ENCODE measurements at places on chromosomes 7 and 10.

DNA sequence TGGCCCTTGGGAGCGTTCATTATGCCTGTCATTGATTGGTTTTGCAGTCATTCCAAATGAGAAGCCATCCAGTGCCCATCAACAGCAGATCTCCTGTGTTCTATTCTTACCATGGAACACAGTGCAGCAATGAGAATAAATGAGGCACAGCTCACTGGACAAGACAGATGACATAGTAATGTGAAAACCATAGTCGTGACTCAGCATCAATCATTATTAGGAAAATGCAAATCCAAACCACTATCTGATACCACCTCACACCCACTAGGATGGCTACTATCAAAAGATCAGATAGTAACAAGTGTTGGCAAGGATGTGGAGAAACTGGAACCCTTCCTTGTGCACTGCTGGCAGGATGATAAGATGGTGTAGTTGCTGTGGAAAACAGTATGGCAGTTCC, 144.7 kb downstream of the ARHGAP22 start:
- no peak for DNase-seq

- no peak for DNase-seq
Measured at GRCh38 chr7:136870866-136871487, 2.5 kb downstream of the CHRM2 start.

DNA sequence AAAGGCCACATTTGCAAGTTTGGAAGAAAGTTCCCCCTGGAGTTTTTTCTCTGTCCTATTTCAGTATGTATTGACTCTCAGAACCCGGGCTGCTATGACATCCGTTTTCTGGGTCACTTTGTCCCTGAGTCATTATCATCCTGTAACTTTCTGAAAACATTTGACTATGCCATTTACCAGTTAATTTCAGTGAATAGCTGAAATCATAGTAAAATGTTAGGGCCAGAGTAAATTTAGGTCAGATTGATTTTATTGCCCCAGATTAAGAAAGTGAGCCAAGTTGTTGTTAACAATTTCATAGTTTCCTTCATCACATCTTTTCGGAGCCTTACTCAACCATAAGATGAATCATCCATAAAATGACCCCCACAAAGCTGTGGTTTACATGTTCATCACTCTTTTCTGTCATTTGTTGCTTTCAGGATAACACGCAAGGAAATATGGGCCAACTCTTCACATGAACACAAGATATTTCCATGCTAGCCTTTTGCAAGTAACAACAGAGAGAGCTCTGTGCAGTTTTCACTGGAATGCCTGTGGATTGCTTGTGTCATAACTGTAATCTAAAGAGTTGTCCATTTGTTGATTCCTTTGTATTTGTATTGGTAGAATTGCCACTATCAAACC, 3.9 kb upstream of the MACC1 start:
- no peak for DNase-seq

- DNase-seq = no peak
Measured at GRCh38 chr7:116530107-116530820, 5.4 kb downstream of the CAV1 start.

DNA sequence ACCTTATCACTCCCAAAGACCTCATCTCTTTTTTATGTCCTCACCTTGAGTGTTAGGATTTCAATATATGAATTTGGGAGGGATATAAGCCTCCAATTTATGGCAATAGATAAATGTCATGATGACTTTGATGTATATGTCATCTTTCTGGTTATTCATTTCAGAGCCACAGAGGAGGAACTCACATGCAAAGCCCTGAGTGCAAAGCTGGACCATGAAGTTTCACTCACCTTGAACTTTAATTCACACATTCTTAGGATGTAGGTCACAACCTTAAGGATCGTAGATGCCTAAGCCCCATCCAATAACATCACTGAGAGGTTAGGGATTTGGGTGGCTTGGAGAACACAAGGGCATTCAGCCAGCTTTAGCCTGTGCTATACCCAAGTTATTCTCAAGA, 81.9 kb upstream of the ZPBP start:
- no peak for DNase-seq

- no peak for DNase-seq
Measured at GRCh38 chr7:111074071-111074747, 16.7 kb upstream of the LRRN3 start.

DNA sequence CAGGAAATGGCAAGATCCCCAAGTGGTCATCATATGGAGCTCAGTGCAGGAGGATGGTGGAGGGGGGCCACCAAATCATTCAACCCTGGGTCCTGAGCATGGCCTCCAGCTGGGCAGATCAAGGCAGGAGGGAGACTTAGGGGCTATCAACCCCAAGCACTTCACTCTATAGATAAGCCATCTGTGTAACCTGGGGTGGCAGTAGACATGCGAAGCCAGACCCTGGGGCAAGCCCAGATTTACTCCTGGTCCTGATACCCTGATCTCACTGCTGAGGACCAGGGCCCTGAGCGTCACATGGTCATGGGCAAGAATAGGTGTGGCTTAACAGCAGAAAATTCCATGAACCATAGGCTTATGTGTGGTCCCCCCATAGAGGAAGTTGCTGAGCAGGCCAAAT, 173.0 kb upstream of the ADCY1 start:
- no peak for DNase-seq

DNA sequence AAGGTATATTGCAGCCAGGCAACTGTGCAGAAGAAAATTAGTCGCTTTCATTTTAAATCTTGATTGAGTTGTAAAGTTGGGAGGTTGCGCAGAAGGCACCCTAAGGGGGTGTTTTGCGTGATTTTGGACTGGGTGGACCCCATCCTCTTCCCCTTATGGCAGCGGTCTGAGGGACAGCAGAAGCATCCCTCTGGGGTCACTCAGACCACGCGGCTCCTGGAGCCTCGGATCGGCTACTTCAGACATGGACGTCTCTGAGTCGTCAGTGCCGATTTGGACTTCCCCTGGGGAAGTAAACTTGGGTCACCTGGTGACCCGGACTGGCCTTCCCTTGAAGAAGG, 639.0 kb upstream of the DPP6 start:
- no peak for DNase-seq

GRCh38 chr7:135389971-135390370, 119.9 kb downstream of the CNOT4 start:
- no peak for DNase-seq

DNA sequence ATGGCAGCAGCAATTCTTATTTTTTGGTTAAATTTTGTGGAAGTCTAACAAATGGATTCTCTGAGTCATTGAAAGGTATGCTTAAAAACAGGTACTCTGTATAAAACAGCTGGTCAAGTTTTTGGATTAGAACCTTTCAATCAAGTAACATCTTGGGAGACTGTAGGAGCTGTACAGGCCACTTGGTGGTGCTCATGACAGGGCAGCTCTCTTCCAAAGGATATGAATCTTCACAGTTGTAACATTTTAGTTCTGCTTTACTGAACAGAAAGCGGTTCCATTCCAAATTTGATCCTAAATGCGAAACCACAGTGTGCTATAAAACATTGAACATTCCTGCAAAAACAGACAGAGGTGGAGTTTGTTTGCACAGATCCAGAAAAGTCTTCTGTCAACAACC, 44.5 kb upstream of the AGR3 start:
- DNase-seq = no peak

GRCh38 chr7:157635148-157635500, 298.3 kb downstream of the DNAJB6 start:
- no peak for DNase-seq

DNA sequence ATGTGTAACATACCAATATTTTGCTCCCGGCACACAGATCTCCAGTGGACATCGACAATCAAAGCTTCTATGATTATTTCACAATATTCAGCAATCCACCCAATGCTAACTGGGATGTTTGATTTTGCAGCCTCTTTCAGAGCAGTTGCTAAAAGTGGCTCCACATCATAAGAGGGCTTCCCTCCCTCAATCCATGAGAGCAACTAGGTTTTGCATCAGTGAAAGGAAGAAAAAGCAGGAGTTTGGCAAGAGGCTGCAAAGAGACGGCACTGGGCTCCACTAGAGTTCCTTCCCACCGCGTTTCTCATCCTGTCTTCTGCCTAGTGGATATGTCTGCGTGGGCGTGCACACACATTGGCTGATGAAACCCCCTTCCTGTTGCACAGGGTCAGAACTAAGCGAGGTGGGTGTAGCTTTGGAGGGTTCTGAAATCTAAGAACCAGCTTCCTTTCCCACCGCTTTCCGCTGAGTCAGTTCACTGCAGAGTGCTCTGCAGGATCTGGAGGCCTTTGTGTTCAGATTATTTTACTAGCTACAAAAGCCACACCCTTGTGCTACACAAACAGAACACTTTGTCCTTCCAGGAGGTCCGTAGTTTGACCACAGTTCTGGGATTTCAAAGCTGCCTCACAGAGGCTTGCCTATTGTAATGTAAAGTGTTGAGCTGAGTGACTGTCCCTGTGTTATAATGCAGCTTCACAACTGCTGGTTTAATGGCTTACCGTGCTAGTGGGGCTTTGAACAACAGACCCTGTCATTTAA, 28.1 kb downstream of the ARL4A start:
- no peak for DNase-seq

DNA sequence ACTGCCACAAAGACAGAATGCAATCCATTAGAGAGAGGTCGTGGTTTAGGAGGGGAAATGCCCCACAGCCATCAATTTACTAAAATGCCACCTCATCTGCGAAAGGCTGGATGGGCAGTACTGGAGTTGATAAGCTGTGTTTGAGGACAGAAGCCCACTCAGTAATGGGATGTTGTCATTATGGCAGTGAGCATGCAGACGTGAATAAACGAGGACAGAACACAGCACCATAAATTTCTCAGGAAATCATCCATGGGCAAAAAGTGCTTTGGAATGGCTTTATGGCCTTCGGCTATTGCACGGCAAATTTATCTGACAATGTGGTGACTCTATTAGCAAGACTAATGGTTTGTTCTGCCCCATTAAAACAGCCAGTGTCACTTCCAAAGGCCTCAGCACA, 15.9 kb upstream of the C10orf53 start:
- DNase-seq = no peak

GRCh38 chr7:37149051-37149772, 299.5 kb downstream of the ELMO1 start:
- peak; percentile 62 for DNase-seq

GRCh38 chr10:71635867-71636266, 83.7 kb downstream of the C10orf105 start:
- DNase-seq = no peak

- DNase-seq = no peak
Measured at GRCh38 chr7:122038904-122039303, 105.1 kb downstream of the AASS start.

- DNase-seq = no peak
Measured at GRCh38 chr10:125591886-125592285, 91.1 kb downstream of the TEX36 start.

- DNase-seq = no peak
Measured at GRCh38 chr7:45212606-45213005, 55.0 kb downstream of the RAMP3 start.

DNA sequence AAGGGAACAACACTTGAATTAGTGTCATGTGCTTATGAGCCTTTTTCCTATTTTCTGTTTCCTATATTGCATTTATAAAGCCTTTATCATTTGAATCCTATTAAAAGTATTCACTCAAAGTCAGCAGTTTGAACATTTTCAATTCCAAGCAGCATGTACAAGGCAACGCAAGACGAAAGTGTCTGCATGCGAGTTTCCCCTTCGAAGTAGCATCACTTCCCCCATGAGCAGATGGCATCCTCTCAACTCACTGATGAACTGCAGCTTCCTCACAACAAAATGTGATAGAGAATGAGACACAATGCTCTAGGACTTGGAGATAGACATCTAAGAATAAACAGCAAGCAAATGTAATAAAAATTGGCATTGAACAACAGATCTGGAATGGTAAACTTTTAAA, 270.7 kb downstream of the PRPF18 start:
- no peak for DNase-seq

DNA sequence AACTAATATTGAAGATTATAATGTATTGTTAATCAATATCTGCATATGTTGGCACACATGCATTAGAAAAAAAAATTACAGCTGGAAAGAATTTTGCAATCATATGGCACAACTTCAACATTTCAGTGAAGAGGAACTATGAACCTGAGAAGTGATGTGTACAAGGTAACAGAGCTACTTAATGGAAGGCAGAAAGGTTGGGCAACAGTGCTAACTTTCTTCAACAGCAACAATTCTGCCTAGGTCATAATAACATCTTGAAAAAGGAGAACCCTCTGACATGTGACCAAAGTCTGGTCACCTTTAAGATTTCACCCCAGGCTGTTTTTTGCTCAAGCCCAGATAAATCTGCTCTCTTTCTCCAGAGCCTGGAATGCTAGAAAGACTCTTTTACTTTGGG, 47.9 kb upstream of the SKAP2 start:
- DNase-seq = no peak

- DNase-seq = no peak
Measured at GRCh38 chr10:1074748-1075308, 18.6 kb downstream of the WDR37 start.

GRCh38 chr7:116802746-116803152, 59.6 kb upstream of the CAPZA2 start:
- DNase-seq = no peak

DNA sequence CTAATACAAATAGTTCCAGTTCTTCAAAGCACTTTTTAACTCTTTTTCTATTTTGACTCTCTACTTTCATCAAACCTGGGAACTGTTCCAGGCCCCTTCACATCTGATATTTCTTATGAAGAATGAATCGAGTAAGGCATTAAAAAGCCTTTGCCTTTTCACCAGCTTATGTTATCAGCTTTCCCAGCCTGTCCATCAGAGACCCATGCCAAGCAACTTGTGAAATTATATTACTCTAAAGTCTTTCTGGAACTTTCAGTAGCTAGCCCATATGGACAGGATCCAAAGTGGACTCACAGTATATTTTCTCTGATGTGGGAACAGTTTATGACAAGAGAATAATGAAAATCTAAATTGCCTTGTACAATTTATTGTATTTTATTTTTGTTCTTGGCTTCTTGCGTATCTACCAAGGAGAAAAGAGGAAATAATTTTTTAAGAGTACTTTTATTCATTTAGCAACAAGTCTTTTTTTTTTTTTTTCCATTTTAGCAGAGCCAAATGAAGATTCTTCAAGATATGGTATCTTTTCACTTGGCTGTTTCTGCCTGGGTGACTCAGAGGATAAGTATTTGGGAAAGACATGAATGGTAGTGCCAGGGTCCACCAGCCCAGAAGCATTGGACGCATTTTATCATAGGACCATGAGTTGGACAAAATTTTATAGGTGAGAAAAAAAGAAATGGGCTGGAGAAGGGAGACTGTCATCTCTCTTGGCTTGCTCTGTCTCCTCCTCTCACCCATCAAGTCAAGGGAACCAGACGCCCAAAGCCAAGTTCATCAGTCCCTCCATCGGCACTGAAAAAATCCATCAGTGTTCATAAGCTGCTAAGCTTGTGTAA, 195.8 kb upstream of the NEBL start:
- DNase-seq = no peak

GRCh38 chr7:151839451-151839921, 37.4 kb downstream of the PRKAG2 start:
- no peak for DNase-seq

DNA sequence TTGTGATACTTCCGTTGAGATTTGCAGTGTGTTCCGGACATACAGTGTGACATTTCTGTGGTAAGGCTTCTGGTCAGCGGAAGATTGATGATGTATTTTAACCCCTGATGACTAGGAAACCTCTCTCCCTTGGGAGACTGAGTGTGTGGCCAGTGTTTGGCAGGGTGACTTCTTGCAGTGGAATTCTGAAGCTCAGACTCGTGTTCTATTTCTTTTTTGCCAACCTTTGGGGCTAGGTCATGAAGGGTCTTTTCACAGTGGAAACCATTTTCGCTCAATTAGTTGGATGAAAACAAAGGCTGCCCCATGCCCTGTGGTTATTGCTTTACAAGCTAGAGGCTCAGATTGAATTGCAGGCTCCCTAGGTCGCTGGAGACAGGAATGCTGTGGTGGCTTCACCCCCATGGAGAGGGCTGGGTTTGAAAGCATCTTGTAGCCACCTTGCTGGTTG, 288.9 kb downstream of the BBS9 start:
- no peak for DNase-seq
